Stimulated activated CD8-positive, alpha-beta memory T cell treated with anti-CD3 and anti-CD28 coated beads, Interleukin-4, amount 100 ng/mL, for 4 hours (primary cell): ENCODE measurements at places on chromosomes 12 and 14.

DNA sequence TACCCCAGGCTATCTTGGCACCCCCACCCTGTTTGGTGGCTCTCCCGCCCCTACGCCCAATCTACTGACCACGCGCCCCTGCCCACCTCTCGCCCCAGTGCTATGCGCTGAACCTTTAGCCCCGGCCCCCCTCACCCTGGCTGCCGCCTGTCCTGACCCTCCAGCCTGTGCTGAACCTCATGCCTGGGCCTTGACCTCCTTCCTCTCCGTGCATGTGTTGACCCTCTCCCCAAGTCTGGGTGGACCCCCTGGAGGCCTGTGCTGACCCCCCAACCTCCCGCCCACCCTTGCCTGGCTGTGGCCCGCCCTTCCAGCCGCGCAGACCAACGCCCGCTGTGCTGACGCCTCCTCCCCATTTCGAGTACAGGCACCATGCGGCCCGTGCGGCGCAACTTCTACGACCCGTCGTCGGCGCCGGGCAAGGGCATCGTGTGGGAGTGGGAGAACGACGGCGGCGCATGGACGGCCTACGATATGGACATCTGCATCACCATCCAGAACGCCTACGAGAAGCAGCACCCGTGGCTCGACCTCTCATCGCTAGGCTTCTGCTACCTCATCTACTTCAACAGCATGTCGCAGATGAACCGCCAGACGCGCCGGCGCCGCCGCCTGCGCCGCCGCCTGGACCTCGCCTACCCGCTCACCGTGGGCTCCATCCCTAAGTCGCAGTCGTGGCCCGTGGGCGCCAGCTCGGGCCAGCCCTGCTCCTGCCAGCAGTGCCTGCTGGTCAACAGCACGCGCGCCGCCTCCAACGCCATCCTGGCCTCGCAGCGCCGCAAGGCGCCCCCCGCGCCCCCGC lies 20.7 kb downstream of the DTX1 start:
- no peak for DNase-seq

GRCh38 chr12:96399919-96400630 lies at the start of gene CDK17:
Gene CDK17, minus strand, starts transcription at chr12:96400439. Its CDS starts 65,603 bp downstream, at chr12:96334836.
- peak; percentile 80 for DNase-seq

GRCh38 chr14:59630288-59630963 lies 53.8 kb upstream of the CCDC175 start:
- DNase-seq, result no peak

GRCh38 chr12:62914443-62915203 lies 20.3 kb downstream of the PPM1H start:
- no peak for DNase-seq

DNA sequence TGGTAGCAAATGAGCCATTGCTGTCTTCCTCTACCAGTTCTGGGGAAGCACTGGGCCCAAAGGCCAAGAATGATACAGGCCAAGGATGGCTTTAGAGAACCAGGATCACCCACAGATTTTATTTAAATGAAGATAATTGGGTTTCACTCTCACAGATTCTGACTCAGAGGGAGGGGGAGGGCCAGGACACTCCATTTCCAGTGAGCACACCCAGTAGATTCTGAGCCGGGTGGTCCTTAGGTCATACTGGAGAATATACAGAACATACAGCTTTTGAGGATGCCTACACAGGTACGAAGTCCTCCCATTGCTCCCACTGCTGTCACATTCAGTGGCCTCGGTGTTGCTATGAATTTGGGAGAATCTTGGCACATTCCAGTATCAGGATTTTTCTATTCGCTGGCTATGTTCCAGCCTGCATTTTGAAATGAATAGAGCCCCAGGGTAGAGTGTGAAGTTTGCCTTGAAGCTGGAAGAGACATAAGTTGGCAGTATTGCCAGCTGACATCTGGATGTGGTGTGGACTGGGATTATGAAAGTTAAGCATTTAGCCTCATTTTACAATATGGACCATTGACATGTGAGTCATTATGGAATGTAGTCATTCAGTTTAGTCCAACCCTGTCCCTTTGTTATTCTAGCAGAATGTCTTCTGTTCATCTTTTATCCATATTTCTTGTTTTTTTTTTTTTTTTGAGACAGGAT lies 45.8 kb upstream of the POC1B start:
- DNase-seq, result no peak

- no peak for DNase-seq
Measured at GRCh38 chr12:58530742-58531062, 389.6 kb downstream of the LRIG3 start.

GRCh38 chr14:25048170-25049016 lies 1.6 kb downstream of the STXBP6 start:
- DNase-seq, result no peak

DNA sequence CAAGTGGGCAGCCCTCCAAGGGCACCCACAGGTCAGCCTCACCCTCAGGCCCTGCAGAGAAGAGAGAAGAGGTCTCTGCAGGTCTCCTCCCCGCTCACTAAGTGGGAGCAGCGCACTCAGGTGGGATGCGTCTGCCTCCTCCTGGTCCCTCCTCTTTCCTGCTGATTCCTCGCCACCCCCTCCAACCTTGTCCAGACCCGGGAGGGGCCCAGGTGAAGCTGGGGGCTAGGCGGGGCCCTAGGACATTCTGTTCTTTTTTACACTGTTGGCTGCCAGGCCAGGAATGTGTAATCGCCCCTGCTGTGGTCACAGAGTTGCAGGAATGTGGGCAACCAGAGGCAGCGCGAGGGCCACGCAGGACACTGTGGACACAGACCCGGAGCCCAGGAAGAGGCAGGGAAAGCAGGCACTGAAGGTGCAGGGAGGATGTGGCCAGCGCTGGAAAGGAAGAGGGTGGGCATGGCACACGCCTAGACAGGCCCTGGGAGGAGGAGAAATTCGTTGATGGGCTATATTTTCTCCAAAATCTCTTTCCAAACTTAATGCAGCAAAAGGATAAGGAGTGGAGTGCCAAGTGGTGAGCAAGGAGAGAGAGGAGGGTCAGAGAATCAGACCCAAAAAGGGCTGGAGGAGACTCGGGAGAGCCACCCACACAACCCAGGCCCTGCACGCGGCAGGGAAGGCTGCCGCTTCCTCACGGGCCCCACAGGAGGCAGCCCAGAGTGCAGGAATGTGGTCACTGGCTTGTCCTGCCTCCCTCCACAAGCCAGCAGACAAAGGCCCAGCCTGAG lies 911 bp upstream of the SCNN1A start:
- no peak for DNase-seq

GRCh38 chr12:95415451-95415850 lies 58.5 kb upstream of the METAP2 start:
- DNase-seq, result no peak

GRCh38 chr12:22377731-22378496 lies 43.4 kb upstream of the ST8SIA1 start:
- DNase-seq, result no peak

DNA sequence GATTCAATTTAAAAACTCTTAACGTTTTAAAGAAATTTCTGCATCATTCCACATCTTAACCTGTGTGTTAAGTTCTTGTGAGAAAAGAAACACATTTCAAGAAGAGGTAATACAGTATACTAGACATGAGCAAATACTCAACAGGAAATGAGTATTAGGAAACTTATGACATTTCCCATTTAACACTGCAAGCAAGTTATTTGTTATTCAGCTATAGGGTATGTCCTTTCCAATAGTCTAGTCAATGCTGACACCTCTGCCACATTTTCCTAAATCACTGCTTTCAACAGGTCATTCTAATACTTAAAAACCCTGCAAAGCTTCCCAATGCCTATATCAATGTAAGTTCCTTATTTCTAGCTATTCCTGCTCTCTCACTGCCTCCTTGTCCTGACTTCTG lies 93.1 kb downstream of the DDHD1 start:
- no peak for DNase-seq

DNA sequence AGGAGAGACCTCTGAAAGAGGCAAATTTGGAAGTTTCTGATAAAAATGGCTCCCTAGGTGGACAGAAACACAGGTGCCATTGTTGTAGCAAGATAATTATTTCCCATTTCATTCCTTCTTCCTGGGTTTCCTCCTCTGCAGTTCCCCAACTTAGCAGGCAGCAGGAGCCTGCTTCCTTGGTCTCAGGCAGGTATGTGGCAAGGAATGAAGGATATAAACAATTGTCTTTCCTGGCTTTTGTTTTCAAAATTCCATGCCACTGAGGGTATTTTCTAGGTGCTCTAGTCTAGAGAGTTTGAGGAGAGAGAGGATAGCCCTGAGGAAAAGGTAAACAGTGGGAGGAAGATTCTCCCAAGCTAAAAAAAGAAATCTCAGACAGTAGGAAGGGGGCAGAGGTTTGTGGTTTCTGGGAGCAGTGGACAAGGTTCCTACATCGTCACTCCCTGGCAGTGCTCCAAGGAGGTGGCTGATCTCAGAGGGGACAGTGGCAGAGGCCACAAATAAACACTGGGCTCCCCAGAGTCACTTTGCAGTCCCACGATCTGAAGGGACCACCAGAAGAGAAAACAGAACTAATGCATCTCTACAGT lies 82.6 kb upstream of the IGF1 start:
- DNase-seq, result no peak

- DNase-seq, result no peak
Measured at GRCh38 chr12:7047306-7047705, 13.2 kb upstream of the C1S start.

GRCh38 chr14:105843444-105844046 lies 317.2 kb downstream of the TMEM121 start:
- DNase-seq, result no peak

DNA sequence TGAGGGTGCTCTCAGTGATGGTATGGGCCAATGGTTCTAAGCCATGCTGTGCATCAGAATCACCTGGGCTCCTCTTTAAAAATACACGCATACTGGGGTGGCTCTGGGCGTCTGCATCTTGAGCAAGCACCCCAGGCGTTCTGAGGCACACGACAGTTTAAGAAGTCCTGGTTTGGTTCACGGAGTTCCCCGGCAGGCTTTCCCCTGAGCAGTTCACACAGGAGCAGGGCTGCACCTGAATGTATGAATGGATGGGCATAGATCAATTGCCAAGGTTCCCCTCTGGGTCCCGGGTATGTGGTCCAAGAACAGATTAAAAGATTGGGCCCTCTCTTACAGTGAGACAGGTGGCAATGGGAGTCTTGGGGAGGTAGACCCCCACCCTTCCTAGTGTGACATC lies 395.3 kb downstream of the DPF3 start:
- no peak for DNase-seq

DNA sequence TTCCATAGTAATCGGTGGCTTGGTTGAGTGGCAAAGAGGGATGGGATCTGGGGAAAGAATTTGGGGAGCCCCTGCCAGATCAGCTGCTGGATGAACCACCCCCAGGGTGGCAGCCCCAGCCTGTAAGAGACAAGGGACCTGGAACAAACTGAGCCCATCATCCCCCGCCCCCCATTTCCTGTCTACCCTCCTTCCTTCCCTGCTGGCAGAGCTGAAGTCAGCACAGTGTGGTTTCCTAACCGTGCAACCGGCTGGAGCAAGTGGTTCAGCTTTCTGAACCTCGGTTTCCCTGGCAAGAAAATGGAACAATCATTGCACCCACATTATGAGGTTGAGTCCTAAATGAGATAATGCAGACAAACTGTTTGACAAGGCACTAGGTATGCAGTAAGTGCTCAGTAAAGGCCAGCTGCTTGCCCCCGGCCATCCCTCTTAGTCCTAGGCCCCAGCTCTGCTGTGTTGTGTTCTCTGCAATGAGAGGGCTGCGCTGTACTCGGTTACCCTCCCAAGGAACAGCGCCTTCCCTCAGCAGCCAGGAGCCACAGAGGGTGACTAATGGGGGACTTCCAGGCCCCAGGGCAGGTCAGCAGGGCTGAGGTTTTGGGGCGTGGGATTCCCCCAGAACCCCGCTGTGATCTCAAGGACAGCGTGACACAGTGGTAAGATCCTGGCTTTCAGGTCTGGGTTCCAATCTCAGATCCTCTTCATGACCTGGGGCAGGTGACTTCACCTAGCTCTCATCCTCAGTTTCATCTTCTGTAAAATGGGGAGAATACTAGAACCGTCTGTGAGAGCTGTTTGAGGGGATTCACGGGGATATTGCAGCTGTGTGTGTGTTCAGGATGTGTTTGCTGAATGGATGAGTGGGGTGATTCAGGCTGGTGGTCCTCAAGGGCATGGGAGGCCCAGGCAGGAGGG lies 16.5 kb downstream of the SELPLG start:
- peak; percentile 48 for DNase-seq
